ENCODE measurements at places on chromosomes 6 and 20. TPM values are rescaled to one million over a fixed set of nuclear protein-coding genes. Genes with fewer than 3 reads are reported as not detected.

- H3K27me3 ChIP-seq, result peaks cover 53% of the 10 kb centered on the region
- no peak overlapping the region for H3K27ac ChIP-seq
- no peak overlapping the region for H3K4me3 ChIP-seq
- no peak for DNase-seq
Observed at GRCh38 chr6:1175877-1176276, 136.0 kb upstream of the FOXQ1 start.

Gene SLC12A5
- not detected for total RNA-seq

GRCh38 chr6:45116714-45117410 lies 211.3 kb upstream of the RUNX2 start:
- H3K27ac ChIP-seq, result peak overlapping the region; percentile 29
- H3K36me3 ChIP-seq, result peaks cover 2% of the 10 kb centered on the region
- H3K4me3 ChIP-seq, result no peak overlapping the region
- no peak for DNase-seq
- H3K4me1 ChIP-seq, result peaks cover 7% of the 10 kb centered on the region

Gene MOXD1
- not detected for total RNA-seq

Measured in T-helper 17 cell (primary cell).